Common myeloid progenitor, CD34-positive (primary cell): ENCODE measurements at places on chromosomes 11 and 22.
A peak's percentile ranks its signal among the peaks of the same experiment; 100 is the strongest.

- DNase-seq: no peak
Measured at GRCh38 chr11:66564984-66565383, 3.4 kb downstream of the CTSF start.

DNA sequence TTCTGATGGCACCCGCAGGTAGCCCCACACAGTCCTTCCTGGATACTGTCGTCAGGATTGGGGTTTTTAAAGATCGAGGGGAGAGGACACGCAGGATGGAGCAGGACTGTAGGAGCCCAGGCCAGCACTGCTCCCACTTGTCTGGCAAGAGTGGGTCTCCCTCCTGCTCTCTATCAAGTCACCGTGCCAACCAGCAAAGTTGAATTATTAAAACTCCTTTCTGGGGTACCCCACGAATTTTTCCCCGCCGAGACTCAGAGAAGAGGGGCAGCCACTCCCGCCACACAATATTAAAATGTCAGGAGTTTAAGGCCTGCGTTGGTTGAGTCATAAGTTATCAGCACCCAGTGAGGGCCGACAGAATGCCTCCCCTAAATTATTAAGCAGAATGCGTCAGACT is 10.1 kb downstream of the LMO1 start:
- no peak for DNase-seq

DNA sequence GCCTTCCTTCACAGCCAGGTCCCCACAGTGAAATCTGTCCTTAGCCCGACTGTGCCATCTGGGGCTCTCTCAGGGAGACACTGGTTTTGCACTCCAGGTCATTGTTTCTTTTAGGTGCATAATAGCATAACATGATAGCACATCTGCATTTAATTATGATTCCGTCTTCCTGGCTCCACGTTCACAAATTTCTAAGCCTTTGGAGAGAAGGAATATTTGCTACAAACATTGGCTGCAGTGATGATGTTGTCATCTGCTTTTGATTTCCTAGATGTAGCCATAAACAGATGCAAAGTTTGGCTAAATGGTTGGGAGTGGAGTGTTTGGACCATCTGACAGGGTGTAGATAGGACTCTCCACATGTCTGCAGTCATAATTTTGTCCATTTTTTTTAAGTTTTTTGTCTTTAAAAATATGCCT is 12.0 kb upstream of the CAT start:
- peak; percentile 67 for DNase-seq

GRCh38 chr22:29148826-29149225 is 56.9 kb upstream of the EMID1 start:
- no peak for DNase-seq

DNA sequence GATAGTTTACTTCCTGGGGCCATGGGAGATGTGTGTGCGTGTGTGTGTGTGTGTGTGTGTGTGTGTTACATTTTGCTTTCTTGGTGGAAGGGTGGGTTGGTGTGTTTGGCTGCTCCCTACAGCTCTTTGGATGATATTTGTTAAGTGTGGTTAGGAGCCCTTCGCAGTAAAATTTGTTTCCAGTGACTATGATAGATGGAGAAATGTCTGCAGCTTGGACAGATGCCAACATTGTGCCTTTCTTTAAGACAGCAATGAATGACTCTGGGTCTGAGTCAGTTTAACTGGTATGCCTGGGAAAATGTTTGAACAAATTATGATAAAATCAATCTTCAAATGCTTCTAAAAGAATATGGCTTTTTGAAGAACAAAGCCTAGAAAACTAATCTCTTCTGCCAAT is 102.7 kb upstream of the TRPC6 start:
- no peak for DNase-seq

DNA sequence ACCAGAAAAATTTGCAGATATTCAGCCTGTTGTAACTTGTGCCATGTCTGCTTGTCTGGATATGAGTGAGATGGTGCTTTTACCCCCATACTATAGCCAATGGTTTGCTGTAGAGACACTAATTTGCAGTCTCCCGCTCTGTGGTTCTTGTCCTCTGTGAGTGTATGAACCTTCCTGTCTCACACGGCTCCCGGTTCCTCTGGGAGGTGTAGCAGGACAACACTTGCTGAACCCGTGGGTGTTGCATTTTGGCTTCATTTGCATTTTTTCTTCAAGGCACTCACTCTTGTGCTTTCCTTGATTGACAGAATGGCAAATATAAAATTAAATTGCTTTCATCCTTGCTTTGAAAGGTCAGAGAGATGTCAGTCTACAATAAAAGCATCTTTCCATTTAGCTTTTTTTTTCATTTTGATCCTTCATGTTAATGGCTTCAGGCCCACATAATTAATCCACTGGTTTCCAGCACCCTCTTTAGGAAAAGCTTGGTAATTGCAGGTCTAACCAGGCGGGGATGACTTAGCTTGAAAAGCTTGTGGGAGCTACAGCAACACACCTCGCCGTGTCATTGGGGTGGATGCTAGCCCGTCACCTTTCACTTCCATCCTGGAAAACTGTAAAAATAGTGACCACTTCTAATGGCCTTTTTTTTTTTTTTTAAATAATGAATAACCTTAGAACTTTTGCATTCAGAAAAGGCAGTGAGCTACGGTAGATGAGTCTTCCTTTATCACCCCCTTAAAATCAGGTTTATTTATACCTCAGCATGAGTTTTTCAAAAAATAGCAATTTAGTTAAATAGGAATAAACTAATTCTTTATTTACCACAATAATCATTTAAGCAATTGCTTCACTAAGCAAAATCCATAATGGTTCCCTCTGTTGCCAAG is 27.4 kb upstream of the ST14 start:
- DNase-seq: peak; percentile 75

- no peak for DNase-seq
Measured at GRCh38 chr11:102685338-102685737, 20.2 kb downstream of the MMP27 start.

DNA sequence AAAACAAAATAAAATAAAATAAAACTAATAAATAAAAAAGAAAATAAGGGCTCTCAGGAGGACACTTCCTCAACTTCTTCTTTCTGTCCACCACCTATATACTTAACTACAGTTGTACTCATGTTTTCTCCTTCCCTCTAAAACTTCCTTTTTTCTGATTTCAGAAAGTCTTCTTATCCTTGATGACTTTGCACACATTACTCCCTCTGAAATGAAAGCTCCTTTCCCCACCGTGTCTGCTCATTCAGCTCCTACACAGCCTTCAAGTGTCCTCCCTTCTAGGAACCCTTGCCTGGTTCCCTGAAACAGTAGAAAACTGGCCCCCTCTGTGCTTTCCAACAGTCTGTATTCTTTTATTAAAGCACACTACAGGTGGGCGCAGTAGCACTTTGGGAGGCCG is 18.3 kb upstream of the DDX17 start:
- DNase-seq: peak; percentile 25

DNA sequence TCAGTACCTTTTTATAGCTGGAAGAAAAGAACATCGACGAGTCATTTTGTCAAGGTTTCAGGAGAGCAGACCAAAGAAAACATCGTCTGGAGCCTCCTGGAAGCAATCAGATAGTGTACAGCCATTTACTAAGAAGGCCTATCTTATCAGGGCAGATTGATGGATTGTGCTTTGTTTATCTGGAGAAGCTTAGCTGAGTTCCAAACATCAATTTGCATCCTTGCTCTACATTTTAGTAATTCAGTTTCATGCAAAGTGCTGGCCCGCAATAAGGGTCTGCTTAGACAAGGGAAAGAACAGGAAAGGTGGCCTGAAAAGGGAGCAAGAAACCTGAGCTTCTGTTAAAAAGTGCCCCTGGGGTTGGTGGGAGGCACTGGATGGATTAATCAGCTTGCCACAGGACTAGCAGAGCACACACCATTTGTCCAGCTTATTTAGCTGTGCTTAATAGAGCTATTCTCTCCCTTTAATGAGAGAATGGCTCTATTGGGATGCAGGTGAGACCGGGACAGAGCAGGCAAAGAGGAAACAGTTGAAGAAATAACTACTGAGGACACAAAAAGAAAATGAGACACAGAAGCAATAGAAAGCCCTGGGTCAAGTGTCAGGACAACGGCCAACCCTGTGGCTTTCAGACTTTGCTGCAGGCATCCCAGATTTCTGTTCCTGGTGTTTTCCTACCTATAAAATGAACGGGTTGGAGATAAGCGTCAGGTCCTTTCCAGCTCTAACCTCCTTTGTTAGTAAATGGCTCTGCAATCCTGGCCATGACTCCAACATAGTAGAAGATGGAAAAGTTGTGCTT is 122.1 kb upstream of the TTC12 start:
- DNase-seq: no peak

DNA sequence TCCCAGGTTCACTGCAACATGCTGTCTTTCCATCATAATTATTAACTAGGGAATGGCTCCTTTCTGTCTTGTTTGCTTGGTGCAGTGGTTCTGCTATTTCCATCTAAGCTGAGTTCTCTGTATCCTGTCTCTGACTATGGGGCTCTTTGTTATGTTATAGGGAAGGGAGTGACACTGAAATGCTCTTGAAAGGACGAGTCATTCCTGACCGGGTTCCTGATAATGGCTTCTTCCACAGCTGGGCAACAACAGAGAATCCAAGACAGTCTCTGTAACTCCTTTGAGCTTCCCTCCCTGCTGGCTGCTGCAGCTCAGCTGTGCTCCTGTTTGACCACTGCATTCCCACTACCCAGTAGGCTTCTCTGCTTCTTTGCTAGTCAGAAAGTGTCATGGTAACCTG is 24.1 kb downstream of the OR2AT4 start:
- no peak for DNase-seq

DNA sequence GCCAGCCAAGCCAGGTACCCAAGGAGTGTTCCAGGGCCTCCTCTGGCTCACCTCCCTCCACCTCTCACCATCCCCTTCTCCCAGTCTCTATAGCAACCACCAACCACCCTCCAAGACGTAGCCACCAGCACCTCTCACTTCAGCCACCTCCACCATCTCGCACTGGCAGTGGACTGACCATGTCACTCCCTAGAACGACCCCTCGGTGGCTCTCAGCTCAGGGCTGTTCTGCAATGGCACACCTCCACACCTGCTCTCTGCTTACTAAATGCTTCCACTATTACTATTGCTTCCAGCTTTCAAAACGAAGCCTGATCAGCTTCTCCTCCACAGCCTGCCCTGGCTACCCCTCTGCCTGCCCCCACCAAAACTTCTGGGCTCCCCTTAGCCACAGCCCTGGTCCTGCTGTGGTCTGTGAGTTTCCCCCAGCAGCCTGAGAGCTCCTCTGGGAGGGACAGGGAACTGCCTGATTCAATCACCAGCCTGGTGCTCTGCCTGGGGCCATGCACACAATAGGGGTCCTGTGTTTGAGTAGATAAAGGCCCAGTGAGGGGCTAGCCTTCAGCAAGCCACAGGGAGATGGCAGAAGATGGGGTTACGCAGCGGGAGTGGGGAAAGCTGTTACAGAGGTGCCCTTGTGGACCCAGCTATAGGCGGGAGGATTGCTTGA is 17.5 kb upstream of the CBX7 start:
- DNase-seq: no peak

- DNase-seq: no peak
Measured at GRCh38 chr22:17137861-17138425, 16.8 kb upstream of the TMEM121B start.

DNA sequence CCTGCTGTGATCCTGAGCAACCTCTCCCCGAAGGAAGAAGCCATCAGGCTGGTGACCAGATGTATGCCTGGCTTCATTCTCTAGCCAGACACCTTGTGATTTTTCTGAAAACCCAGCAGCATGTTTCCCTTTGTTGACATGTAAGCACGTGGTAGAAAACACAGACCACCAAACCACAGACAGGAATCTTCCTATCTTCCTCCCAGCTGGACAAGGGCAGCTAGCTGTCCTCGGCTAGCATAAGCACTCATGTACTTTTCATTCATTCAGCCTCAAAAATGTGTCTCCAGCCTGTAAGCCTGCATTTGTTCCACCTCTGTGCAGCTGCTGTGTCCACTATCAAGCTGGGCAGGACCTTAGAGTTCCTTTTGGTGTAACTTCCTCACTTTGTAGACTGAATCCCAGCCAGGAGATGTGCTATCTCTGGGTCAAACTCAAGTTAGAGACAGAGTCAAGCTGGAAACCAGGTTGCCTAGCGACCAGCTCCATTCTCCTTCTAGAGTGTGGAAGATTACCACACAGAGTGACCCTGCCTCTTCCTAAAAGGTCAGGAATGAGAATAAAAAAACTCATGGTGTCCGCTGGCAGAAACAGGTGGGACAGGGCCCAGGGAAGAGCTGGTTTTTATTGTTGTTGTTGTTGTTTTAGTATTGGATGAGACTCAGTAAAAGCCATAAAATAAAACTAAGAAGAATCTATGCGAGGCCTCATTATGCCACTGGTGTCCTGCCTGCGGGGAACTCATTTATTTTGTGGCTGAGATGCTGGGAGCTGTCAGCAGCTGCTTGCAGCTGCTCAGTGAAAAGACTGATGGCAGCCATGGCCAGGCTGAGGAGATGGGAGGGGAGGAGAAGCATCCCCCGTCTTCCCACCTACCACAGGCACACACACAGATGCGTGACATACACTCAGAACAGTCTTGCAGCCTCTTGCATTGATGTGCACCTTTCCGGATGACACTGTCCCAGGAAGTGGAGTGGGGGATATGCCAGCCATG is 7.4 kb upstream of the CLMP start:
- no peak for DNase-seq

- DNase-seq: no peak
Measured at GRCh38 chr11:66181632-66182315, 86.7 kb upstream of the RAB1B start.

DNA sequence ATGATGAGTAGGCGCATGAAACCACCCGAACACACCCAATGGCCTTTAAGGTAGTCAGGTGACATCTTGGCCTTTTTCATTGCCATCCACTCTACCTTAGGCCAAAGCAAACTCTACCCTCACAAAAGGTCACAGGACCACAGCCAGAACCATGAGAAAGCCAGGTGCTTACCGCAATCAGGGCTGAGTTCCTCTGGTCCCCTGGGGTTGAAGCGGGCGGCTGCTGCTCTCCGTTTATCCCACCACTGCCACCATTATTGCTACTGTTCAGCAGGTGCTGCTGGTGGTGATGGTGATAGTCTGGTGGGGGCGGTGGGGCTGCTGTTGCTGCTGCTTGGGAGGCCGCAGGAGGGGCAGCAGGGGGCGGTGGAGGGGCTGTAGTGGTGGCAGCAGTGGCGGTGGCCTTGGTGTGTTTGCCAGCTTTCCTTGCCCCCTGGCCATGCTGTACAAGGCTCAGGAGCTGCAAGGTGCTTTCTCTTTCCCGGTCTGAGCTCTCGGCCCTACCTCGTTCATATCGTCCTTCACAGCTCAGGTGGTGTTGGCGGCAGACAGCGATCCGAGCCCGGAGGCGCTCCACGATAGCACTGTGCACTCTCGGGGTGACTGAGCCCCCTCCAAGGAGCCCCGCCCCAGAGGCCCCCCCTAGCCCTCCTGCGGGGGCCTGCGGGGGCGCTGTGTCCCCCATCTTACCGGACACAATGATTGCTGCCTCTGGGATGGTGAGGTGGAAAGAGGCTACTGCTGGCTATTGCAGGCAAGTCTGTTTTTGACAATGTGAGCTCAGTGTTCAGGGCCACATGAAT is 1.6 kb downstream of the MAML2 start:
- DNase-seq: peak; percentile 87

GRCh38 chr11:87628957-87629356 is 546.3 kb downstream of the RAB38 start:
- no peak for DNase-seq
